ENCODE measurements at places on chromosomes 7 and 10.

- DNase-seq: no peak
Measured at GRCh38 chr7:101486433-101487104, 123.9 kb downstream of the COL26A1 start.

DNA sequence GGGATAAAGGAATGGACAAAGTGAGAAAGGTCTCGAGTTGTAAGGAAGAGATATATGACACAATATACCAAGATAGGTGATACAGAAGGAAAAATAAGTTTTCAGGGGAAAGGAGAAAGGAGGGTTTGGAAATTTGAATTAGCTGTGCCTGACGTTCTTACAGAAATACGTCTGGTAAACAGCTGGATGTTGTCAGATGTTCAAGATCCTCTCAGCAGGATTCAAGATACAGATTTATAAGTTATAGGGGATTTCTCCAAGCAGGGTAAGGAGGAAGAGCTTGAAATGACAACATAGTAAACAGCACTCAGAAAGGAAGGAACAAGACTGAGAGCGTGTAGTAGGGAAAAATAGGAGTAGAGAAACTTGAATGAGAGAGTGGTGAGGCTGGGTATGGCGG is 1184.1 kb downstream of the TYW1 start:
- DNase-seq: no peak

- DNase-seq: no peak
Measured at GRCh38 chr10:28800144-28800543, 122.8 kb downstream of the BAMBI start.

- no peak for DNase-seq
Measured at GRCh38 chr10:30583778-30584415, 45.7 kb downstream of the LYZL2 start.

DNA sequence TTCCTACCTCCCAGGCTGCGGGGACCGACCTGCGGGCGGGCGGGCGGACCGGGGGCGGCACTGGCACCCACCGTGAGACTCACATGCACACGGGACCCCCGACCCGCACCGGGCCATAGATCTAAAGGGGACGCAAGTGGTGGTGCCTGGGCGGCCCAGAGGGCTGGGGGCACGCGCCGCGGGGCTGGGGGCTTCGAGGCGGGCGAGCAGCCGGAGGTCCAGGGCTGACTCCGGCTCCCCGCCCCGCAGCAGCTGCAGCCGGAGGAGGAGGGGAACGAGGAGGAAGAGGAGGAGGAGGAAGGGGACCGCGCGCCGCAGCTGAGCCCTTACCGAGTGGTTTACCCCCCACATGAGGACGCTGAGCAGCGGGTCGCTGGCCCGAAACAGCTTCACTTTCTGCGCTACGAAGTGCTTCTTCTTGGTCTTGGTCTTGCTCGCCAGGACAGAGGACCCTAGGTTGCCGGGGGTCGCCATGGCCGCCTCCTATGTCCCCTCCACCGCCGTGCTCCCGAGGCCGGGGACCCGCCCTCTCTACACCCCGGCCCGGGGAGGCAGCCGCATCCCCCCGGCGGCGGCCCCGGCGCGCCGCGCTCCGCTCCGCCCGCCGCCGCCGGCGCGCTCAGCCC is 412 bp downstream of the PIP4K2A start:
- no peak for DNase-seq

DNA sequence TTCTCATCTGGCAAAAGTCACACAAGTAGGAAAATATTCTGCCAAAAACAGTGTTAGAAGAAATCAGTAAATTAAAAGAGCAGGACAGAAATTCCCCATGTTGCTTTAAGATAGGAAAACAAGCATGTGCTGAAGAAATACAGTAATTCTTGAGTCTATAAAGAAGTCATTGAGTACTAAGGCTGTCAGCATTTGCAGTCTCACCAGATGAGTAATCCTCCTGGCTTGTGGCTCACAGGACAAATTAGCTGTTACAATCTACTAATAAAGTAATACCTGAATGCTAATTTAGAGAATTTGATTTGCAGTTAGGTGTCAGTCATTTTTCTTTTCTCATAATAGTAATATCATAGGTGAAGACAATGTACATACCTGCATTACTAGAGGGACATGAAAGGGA is 1158.9 kb upstream of the CELF2 start:
- no peak for DNase-seq

GRCh38 chr10:102434394-102435132 is 2.2 kb upstream of the CUEDC2 start:
- no peak for DNase-seq

- DNase-seq: no peak
Measured at GRCh38 chr10:72087392-72087968, 871 bp downstream of the SPOCK2 start.

All from activated CD8-positive, alpha-beta memory T cell treated with anti-CD3 and anti-CD28 coated beads for 1 hour (primary cell).